ENCODE measurements at places on chromosomes 2 and 18.
A peak's percentile ranks its signal among the peaks of the same experiment; 100 is the strongest.

DNA sequence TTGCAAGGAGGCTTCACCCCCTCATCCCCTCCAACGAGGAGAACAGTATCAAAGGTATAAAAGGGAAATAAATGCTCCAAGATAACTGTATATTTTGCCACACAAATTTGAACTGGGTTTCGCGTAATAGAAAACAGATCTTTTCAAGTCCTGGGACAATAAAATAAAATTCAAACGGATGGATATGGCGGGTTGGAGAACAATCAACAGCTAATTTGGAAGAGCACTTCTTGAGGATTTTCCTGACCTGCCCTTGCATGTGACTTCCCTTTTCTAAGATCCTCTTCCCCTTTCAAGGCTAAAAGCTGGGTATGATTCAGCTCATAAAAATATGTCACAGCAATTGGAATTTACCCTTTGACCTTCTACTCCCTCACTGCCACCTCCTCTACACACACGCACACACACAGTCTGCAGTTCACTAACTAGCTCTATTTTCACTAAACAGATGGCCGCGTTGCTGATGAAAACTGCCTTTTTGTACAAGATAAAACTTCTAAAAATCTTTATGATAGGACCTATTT, 386.9 kb downstream of the FIGN start:
- no peak for DNase-seq

DNA sequence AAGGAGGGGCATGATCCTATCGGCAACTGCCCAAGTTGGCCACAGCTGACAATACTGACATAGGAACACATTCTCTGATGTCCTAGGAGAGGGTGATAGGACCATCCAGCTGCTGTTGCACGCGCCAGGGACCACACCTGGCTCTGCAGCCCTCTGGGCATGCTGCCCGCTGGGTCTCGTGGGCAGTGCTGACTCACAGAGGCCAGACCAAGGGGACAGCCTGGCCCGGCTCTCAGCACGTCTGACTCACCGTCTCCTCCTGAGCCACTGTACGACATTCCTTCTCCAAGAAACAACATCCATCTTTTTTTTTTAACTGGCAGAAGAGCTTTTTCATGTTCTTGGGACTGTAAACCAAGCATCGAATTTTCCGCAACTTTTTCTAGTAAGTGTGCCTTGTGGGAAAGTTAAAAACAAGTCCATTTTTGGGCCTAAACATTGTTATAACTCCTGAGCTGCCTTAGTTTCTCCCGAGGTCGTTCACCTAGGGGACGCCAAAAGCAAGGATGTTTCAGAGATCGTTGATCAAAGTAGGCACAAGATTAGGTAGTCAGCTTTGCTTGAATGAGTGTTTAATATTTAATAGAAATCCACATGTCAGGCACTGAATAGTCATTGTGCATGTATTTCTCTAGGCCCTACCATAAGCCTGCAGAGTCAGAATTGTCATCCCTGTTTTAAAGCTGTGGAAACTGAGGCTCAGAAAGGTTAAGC, 100.3 kb downstream of the TTC32 start:
- no peak for DNase-seq

DNA sequence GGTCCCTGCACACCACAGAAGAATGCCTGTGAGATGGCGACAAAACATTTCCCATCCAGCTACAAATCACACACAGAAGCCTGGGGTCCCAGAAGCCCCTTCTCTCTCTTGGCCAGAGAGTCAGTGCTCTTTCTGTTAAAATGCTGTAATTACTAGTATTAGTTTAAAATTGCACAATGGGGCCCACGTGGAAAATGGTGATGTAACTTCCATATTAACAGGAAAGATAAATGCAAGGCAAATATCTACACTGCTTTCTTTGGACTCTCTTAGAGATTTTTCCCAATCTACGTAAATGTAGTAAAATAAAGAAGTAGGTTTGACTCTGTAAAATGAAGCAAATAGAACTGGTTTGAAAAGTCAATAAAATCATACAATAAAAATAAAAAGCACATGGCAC, 113.9 kb upstream of the TFCP2L1 start:
- DNase-seq = no peak

DNA sequence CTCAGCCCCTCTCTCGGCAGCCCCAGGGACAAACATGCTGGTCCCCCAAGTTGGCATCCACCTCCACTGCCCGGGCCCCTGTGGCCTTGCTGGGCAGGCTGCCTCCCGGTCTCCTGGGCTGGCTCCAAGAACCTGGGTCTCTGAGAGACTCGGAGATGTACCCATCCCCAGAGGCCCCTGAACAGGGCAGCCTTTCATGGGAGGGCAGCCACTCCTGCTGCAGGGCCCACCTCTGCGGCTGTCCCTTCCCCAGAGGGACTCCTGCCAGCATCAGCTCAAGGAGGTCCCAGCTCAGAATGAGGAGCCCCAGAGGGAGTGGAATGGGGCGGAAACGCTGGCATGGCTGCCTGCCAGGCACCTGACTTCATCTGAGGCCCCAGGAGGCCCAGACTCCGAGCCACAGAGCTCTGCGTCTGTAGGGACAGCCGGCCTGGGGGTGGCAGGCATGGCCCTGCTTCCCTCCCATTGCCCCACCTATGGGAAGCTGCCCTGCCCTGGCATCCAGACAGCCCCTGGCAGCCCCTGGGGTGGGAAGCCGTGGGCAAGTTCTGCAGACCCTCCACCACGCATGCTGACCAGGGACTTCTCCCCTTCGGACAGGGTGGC, 857 bp upstream of the CROCC2 start:
- DNase-seq = no peak

DNA sequence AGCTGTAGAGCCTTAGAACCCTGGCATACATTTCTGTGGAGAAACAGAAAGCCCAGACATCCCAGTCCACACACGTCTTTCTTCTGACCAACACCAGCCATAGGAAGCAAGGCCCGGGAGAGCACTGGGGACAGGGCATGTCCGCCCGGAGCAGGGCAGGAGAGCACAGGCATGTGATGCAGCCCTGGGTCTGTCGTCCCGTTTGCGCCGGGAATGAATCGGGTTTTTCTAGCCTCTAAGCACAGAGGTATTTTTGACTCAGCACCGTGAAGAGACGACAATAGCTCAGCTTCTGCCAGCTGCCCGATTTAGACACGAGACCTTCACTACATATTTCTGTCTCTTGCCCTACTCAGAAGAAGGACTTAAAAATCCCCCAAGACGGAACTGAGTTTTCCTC, 7.3 kb upstream of the AMMECR1L start:
- no peak for DNase-seq

- peak; percentile 6 for DNase-seq
Observed at GRCh38 chr2:217790681-217791392, 212.0 kb downstream of the TNS1 start.

GRCh38 chr2:99659874-99660273, 170.1 kb upstream of the REV1 start:
- no peak for DNase-seq

DNA sequence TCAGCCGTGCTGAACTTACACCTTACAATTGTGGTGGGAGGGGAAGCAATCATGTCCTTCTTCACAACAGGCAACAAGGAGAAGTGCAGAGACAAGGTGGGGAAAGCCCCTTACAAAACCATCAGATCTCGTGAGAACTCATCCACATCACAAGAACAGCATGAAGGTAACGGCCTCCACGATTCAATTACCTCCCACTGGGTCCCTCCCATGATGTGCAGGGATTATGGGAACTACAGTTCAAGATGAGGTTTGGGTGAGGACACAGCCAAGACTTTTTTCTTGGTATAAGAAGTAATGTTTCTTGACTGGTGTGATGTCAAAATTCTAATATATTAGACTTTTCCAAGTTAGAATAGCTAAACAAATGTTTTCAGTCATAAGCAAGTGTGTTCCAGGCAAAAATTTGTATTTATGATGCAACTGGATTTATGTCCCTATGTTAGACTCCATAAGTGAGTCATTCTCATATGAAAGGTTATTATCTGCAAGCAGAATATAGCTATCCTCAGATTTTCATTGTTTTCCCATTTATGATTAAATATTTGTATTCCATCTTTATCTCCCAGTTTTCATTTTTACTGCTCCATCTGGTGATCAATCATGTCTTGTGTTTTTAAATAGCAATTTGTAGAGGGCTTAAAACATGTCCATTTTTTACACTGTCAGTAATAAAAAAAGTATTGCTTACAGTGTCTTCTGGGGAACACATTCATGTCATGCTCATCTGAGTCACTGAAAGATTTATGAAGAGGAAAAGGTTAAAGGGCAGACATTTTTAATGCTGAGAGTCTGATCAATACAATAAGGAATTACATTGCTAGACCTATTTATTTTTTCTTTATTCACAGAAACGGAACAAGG, 995.2 kb upstream of the CDH2 start:
- DNase-seq = no peak

DNA sequence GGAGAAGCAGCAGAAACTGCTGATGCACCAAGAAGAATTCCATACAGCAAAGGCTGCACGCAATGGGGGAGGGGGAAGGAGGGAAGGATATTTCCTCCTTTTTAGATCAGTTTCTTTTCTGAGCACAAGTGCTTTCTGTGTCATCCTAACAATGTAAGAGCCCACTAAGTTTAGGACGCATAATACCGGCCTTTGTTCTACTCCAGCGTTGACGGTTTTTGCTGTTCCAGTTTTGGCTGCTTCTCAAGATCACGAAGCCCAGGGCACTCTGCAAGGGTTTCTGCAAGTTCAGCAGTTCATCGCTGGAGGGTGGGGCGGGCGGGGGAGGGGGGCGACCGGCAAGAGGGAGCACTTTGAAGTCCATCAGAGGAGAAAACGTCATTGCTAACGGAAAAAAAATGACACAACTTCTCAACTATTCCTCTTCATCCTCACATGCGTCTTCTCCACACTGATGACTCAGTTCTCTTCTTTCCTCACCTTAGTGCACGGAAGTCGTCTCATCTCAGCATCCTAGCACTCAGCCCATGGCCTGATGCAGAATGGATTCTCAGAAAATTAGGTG, 8.7 kb downstream of the FAM178B start:
- DNase-seq = no peak

DNA sequence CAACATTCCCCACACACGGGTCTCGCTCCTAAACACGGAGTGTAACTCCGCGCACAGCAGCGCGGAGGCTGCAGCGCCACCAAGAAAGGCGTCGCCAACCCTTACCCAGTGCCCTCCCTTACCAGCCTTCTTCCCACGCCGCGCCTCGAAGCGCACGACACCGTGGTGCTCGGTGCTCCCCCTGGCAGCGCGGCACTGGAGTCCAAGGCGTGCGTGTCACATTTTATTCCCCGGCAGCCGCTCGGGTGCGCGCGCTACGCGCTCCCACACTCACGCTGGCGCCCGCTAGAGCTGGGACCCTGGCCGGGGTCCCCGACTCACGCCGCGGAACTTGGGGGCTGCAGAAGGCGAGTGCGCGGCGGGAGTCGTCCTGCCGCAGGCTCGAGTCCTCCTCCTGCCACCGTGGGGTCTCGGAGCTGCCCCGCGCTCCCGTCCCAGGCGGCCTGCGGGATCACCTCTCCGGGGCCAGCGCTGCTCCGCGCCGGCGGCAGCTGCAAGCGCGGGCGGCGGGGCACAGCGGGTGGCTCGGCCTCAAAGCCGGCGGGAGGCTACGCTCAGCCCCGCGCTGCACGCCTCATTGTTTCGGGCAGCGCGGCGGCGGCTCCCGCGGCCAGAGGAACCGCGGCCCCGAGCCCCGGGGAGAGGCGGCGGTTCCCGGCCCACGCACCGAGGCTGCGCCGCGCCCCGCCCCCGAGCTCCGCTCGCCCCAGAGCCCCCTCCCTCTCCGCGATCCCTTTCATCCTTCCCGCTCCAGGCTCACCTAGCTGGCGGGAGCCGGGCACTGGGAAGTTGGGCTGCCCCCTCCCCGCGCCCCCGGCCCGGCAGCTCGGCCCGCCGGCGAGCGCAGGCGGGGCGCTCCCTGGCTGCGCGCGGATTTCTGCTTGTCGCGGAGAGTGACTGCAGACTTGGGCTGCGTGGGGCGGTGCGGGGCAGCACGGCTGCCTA, at the start of gene ST6GAL2:
ST6GAL2 (minus strand) TSS at position 197 of the 945 bp plus-strand sequence. CDS start 42,190 bp downstream, outside the sequence.
- peak; percentile 12 for DNase-seq

DNA sequence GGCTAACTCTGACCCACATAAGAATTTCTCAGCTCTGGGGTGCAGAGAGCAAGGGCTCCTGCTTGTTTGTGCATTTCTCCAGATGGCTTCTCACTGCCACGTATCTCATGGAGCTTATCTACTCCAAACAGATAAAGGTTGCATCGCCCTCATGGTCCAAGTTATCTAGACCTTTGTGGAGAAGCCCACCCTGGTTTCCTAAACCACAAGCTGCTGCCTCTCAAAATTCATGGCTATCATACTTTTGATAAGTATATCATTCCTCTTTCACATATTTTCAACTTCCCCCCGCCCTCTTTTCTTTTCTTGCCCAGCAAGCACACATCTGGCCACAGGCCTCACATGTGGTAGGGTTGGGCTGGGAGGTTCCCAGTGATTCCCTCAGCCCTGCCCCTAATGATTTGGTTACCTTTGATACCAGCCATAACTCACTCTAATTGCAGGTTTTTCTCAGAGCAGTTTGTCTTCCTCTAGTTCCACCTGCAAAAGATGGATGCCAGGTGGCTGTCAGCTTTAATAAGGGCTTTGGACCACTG, 146.0 kb downstream of the RHBDD1 start:
- DNase-seq = no peak

DNA sequence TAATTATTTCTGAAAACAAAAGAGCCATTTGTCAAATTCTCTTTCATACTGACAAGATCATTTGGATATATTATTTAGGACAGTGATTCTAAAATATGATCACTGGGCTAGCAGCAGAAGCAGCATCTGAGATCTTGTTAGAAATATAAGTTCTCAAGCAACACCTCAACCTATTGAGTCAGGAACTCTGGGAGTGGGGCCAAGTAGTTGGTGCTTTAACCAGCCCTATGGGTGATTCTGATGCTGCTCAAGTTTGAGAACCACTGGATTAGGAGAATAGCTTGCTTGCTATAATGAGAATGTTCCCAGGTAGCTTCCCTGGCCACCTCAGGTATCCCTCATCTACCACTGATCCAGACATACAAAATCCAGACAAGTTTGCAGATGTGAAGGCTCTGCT, 466.9 kb upstream of the CELF4 start:
- no peak for DNase-seq

- DNase-seq = no peak
Observed at GRCh38 chr2:161170958-161171932, 11.0 kb downstream of the TANK start.

DNA sequence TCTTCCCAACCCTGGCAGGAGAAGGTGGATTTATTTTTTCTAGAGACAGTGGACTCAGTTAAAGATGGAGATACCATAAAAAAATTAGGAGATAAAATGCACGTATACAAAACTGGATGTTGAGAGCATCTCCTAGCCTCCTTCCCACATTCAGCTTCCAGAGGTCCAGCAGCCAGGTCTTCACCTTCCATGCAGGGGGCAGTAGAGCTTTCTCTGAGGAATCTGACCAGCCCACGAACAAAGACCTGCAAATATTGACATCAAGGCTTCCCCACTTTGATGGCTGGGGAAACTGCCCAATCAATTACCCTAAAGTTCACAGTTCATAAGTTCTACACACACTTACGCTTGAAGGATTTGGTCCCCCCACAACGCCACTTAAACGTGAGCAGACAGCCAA, 24.5 kb downstream of the AQP4 start:
- no peak for DNase-seq

Data from GM10248 (cell line).